ENCODE measurements at places on chromosomes 6 and 20.
A peak's percentile ranks its signal among the peaks of the same experiment; 100 is the strongest.

DNA sequence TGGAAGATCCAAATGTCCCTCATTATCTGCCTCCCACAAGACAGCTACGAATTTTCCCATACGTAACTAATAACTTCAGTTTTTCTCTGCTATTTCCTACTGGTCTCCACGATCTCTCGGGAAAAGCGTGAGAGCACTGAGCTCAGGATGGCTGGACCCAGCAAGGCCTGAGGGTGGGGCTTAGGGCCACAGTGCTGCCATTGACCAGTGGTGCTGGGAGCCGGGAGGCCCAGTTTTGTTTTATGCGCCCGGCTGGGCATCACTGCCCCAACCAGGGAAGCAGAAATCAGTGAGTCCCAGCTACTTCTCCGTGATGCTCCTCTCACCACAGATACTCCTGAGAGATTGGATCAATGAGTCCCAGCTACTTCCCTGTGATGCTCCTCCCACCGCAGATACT, 238.4 kb downstream of the LY86 start:
- no peak for DNase-seq

DNA sequence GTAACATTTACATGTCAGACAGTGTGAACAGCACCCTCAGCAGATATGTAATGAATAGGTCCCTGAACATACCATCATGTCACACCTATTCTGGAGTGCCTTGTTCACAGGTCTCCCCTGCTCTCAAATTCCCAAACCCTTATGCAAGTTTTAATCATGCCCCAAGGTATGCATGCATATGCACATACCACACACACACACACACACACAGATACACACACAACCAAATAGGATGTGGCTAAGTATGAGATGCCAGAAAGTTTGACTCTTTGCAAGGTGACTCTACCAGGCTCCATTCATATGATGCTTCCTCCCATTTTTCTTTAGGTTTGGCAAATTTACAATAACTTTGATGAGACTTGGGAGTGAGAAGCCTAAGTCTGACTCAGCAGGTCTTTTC, 243.8 kb upstream of the IRAK1BP1 start:
- DNase-seq: no peak

GRCh38 chr6:43014434-43014909, 423 bp downstream of the KLHDC3 start:
- peak; percentile 34 for DNase-seq

DNA sequence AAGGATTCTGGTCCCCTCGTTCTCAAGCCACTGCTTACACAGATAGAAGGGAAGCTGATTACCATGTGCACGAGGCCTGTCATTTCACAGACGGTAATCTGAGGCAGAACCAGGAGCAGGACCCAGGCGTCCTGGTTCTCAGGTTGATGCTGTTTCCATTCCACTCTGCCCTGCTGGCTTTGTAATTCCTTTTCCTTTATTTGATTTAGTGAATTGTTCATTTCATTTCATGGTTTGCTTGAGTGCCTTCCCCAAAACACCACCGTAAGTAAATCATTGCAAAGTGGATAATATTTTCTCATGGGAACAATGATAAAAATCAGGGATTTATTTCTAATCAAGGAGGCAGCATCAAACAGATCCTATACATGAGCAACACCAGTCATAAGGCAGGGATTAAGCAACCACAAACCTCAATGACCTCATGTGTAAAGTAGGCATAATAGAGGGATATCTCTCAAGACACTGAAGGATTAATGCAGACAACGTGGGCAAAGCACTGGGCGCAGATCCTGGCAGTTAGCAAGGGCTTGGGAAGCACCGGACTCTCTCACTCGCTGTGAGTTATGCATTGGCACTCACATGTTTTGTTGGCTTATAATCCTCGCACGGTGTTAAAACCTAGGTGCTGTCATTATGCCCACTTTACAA, 229.5 kb upstream of the FOXQ1 start:
- no peak for DNase-seq

GRCh38 chr6:27532820-27533538, 60.1 kb upstream of the ZNF184 start:
- DNase-seq: peak; percentile 40

- no peak for DNase-seq
These were observed 147.7 kb upstream of the RPS6KA2 start for GRCh38 chr6:166774770-166775169.

- DNase-seq: no peak
These were observed 32.0 kb downstream of the UBD start for GRCh38 chr6:29527564-29527963.

DNA sequence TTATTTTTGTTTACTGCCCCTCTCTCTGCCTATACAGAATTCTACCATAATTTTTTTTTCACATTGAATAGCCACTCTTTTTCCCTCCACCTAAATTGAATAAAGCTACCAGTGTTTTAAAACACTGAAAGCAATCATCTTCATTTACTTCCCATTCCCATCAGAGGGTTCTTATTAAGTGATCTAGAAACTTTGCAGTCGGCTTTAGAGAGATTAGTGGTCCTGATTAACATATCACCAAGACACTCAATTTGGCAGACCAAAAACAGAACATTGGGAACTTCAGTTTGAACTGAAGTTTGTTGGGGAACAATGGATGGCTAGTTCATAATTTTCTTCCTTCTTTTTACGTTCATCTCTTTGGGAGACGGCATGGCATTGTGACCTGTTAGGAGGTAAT, 249.5 kb downstream of the CBLN4 start:
- DNase-seq: no peak

DNA sequence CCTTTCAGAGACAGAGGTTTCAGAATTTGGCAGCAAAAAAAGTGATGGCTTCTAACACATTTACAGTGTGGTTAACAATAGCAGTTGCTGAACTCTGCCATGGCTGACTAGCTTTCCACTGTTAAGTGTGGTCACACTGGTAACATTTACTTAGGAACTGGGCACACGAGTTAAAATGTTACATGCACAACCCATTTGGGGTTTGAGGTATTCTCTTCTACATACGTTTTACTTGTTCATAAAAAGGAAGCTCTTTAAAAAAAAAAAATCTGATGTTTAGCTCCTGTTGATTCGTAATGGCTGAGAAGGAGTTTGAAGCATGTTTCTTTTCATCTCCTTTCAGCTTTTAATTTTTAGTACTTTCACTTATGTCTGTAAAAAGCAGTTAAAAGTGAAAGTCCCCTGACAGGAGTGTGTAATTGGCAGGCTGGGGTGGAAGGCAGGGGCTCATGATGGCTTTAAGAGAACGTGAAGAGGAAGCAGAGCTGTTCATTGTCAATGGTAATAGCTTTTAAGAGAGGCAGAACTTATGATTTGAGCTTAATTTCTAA, 245.9 kb downstream of the FARS2 start:
- DNase-seq: no peak

GRCh38 chr20:48012401-48012974, 227.2 kb upstream of the SULF2 start:
- no peak for DNase-seq

DNA sequence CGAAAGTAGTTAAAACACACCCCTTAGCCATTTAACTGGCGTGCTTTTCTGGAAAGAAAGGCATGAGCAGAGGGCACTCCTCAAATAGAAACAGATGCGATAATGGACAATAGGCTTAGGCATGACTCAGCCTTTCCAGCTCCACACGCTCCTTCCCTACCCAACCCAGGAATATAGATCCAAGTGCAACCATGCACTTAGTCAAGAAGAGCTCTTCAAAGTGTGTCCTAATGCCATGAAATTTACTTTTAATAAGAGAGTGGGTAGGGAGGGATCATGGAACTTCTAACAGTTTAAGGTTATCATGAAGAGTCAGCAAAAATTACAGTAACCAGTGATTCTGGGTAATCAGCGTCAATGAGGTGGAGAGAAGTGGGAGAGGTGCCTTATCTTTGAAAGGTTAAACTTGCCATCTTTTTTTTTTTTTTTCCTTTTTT, 2.4 kb upstream of the EFHC1 start:
- DNase-seq: no peak

DNA sequence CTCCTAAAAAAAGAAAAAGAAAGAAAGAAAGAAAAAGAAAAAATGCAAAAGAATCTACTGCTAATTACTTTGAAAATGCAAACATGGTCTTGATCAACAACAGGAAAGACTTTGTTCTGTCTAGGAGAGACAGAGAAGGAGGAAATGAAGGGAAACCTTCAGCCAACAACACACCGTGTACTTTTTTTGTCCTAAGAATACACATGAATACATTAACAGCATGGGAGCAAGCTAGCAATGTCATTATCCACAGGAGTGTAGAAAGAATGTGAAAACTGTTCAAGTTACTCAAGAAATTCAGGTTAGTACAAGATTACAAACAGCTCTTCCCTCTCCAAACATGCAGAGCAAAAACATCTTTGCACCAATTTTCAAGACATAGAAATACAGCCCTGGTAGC, 326.3 kb downstream of the UBE3D start:
- DNase-seq: no peak

- no peak for DNase-seq
These were observed 4.8 kb upstream of the SDCBP2 start for GRCh38 chr20:1333462-1334369.

- DNase-seq: no peak
These were observed 938.6 kb downstream of the C6orf118 start for GRCh38 chr6:164370773-164371172.

DNA sequence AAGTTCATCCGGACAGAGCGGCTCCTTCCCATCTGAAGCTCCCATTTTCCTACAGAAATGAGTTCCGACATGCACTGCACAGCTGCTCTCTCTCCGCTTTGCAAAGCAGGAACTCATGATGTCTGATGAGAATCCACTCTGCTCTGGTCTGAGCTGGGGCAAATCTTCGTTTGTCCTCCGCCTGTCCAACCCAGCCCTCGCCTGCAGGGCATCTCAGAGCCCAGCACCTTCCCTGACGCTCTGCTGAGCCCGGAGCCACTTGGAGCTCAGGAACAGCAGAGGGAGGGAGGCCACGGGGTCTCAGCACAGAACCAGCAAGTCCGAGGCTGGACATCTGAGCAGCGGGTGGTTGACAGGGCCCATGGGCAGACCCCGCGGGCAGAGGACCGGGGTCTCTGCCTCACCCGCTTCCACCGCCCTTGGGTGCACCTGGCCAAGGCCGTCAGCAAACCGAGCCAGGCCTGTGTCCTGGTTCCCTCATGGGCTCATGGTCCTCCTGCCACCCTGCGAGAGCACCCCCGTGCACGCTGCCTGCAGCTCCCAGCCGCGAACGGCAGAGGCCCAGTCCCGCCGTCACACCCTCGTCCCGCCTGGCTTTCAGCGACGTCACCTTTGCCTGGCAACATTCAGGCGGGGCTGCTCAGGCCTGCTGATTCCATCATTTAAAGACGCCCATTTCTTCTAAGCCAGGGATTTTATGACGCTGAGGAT, 78.5 kb upstream of the BHLHE23 start:
- no peak for DNase-seq

- no peak for DNase-seq
These were observed 10.9 kb upstream of the CD93 start for GRCh38 chr20:23096986-23097520.

GRCh38 chr20:48478806-48479585, 348.8 kb downstream of the PREX1 start:
- no peak for DNase-seq

- no peak for DNase-seq
These were observed 242.8 kb downstream of the GJA1 start for GRCh38 chr6:121678245-121678644.

DNA sequence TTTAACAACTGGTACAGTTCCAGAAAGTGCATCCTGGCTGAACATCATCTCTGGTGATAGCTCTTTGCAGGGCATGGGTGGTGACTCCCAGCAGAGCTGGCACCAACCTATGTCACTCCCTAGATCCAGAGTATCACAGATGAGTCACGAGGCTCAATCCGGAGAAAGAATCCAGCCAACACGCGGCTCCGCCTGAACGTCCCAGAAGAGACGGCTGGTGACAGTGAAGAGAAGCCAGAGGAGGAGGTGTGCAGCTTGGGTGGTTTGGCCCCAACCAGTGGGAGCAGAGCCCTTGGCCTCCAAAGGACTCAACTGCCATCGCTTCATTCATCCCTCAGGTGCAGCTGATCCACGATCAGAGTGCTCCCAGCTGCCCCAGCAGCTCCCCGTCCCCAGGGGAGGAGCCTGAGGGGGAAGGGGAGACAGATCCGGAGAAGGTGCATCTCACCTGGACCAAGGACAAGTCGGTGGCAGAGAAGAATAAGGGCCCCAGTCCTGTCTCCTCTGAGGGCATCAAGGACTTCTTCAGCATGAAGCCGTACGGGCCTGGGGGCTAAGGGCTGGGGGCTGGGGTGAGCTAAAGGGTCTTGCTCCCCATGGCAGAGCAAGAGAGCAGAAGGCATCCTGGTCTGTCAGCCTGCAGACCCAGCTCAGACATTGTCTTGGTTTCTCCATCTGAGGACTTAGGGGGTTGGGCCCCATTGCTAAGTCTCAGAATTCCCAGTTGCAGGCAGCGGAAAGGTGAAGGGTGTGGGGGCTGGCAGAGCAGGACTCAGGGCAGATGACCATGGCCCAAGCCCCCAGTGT, 27.2 kb downstream of the SLC12A5 start:
- DNase-seq: no peak

- DNase-seq: no peak
These were observed 18.8 kb upstream of the NHSL1 start for GRCh38 chr6:138518054-138518453.

- DNase-seq: peak; percentile 72
These were observed 110.2 kb upstream of the RPS6KA2 start for GRCh38 chr6:166737261-166737660.

- no peak for DNase-seq
These were observed 4.0 kb downstream of the SLC52A3 start for GRCh38 chr20:764255-764654.

DNA sequence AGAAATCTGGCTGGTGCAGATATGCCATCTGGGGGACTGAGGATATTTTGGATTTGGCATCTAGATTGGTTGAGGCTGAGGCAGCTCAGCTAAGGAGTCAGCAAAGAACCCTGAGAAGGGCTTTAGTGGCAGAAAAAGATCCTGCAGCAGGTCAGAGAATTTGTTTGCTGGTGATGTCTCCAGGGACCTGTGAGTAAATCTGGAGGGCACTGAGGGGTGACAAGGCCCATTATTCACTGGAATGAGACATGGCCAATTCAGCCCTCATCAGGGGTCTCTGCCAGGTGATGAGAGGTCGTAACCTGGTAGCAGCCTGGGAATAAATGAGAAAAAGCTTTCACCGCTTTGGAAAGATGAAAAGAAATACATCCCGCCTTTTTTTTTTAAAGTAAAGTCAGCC, 118.3 kb upstream of the FBXL4 start:
- DNase-seq: no peak

- DNase-seq: no peak
These were observed 342.7 kb downstream of the ESR1 start for GRCh38 chr6:152150196-152150595.

- DNase-seq: no peak
These were observed 45.9 kb downstream of the NOL4L start for GRCh38 chr20:32539026-32539816.

GRCh38 chr20:20327746-20328145, 40.2 kb upstream of the INSM1 start:
- DNase-seq: no peak

GRCh38 chr20:46937157-46937523, 42.5 kb downstream of the EYA2 start:
- DNase-seq: no peak

- no peak for DNase-seq
These were observed 10.1 kb downstream of the PPP1R3G start for GRCh38 chr6:5095236-5095635.

DNA sequence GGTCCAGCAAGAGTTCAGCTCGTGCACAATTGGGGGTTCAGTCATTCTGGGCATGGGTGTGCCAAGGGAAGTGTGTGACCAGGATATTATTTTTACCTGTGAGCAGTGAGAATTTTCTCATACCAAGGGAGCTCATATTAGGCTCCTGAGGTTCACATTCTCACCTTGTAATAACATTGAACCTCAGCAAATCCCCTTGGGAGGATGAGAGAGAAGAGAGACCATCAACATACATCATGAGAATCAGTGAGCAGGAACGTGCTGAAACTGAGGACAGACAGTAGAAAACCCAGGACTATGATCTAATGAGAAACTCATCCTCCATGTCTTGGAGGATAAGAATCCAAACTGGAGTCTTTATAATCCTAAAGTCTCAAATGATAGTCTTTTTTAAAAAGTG, 33.4 kb upstream of the XRN2 start:
- DNase-seq: no peak

Data from SW 1271 (cell line).